T-helper 9 cell (primary cell): ENCODE measurements at places on chromosomes 16 and 17.

DNA sequence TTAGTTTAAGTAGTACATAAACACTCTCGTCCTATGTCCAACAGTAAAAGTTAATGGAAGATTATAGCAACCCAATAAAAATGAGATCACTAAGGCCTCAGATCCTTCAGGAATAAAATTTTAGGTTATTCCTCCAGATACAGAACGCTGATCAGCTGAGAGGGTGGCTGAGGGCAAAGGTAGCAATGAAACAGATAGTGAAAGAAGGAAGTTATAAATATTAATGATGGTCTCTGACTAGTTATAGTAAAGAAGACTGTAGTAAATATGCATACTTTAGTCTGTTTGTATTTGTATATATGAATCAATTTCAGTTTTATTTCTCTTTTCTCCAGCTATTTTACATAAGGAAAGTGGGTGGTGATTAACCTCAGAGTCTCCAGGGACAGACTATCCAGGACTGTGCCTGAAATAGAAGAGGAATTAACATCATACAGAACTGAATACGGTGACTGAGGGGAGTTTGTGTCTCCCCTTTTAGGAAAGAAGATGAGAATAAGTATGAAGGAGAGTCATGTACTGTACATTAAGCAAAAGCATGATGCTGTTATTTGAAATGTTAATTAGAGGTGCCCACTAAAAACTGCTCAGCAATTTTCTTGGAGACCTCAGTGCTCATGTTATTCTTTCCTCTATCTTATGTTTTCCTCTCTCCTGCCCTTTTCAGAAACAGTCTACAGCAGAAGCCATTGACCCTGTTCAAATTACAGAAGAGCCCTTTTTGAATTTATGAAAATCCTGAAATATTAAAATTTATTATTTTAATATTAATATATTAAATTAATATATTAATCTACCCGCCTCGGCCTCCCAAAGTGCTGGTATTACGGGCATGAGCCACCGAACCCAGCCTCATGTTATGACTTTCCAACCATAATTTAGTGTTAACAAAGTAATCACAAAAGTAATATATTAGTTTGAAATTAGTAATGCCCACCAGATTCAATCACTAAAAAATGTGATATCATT, 36.5 kb upstream of the DHRS7B start:
- no peak for DNase-seq

- DNase-seq: no peak
These were observed 23.2 kb downstream of the DYNC1LI2 start for GRCh38 chr16:66728117-66728787.

- no peak for DNase-seq
These were observed 52.0 kb downstream of the TNFRSF13B start for GRCh38 chr17:16919663-16920627.

DNA sequence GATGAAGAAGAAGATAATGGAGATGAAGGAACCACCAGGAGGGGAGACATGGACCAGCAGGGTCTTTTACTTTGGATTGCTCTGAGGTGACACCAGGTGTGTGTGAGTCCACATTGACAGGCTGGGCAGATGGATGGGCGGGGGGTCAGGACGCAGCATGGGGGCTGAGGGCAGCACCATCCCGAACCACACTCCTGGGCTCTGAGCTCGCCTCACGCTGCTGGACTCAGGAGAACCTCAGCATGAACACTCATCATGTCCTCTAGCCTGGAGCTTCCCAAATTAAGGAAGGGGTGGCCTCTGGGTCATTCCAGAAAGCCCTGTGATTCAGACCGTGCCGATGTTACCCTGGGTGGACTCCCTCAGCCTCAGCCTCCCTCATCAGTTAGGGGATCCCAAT, 50.4 kb upstream of the MAP3K14 start:
- no peak for DNase-seq

GRCh38 chr17:28578246-28579195, 1.8 kb upstream of the ALDOC start:
- DNase-seq: no peak

- no peak for DNase-seq
These were observed 86.7 kb downstream of the KSR1 start for GRCh38 chr17:27542841-27543463.

- no peak for DNase-seq
These were observed 26.4 kb downstream of the CFAP20 start for GRCh38 chr16:58102665-58103392.
